ENCODE measurements at places on chromosomes 2 and 18.
A peak's percentile ranks its signal among the peaks of the same experiment; 100 is the strongest.

DNA sequence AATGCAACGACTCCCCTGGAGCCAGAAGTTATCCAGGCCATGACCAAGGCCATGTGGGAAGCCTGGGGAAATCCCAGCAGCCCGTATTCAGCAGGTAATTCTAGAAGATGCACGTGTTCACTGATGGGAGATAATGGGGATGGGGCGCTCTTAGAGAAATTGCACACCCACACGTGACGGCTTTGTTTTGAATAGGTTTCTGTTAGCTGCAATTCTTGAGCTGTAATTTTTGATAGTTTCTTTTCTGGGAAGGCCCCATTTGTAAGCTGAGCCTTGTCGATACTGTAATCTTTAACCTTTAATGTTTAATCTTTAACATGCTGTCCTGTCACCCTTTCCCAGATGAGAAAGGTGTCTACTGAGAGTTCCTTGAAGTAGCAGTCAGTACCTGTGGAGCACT is 3.6 kb downstream of the SCLY start:
- DNase-seq: no peak

GRCh38 chr2:9594366-9595054 is 36.3 kb downstream of the YWHAQ start:
- peak; percentile 75 for DNase-seq

DNA sequence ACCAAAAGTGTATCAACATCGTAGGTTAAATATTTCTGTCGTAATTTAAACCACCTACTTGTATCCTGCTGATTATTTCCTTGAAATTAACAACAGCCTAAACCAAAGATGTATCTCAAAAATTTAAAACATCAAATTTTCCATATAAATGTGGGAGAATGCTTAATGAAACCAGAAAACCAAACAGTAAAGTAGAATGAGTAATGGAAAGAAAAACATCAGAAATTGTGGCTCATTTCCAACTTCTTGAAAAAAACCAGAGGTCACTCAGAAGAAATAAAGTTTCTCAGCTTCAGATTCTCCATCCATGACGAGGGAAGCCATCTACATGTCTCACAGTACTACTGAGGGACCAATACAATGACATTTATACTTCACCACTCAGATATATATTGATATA is 296.5 kb downstream of the NOL4 start:
- peak; percentile 33 for DNase-seq

DNA sequence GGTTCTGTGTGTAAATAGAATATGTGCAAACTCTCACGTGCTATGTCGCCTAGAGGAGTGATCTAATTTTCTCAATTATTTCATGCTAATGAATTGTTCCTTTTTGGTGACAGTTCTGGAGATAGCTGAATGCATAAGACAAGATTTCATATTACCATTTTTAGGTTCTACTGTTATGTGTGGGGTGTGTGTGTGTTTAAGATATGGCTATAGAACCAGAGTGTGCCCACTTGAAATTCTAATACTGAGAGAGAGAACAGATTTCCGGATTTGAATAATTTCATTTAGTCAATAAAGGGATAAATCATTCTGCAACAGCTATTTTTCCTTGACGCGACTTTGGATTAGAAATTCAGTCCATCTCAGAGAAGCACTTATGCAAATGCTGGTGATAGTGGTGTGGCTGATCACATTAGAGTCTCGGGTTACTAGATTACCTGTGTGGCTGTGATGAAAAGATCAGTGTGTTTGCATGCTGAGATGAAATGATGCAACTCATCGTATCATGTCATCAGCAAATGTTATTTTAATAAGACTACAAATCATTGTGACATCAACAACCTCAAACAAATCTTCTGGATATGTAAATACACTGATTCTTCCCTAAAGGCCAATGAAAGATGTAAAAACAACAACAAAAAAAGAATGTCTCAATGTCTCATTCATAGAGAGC is 415.9 kb downstream of the EPHA4 start:
- no peak for DNase-seq

- DNase-seq: no peak
These were observed 7.7 kb upstream of the KCNE4 start for GRCh38 chr2:223044092-223044836.

GRCh38 chr18:23583071-23583865 is 3.0 kb downstream of the NPC1 start:
- no peak for DNase-seq

- DNase-seq: no peak
These were observed 487.0 kb downstream of the SUCLG1 start for GRCh38 chr2:83972128-83972527.

GRCh38 chr2:11701206-11701605 is 31.2 kb upstream of the NTSR2 start:
- no peak for DNase-seq

DNA sequence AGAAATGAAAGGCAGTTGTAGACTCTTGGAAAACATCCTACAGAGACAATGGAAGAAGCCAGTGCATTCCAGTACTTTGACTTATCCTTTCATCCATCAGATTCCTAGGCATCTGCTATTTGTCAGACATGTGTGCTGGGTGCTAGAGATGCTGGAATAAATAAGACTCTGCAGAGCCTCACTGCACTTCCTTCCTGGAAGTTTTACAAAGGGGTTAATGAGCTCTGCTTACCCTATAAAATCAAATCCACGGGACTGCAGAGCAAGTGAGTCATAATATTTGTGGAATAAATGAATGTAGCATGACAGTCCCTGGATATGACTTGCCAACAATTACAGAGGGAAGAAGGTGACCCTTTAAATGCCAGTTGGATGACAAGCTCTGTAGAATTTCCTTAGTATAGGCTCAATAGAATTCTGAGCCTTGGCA is 52.7 kb upstream of the NPAS2 start:
- peak; percentile 60 for DNase-seq

- no peak for DNase-seq
These were observed 33.0 kb upstream of the GREB1 start for GRCh38 chr2:11500702-11501303.

DNA sequence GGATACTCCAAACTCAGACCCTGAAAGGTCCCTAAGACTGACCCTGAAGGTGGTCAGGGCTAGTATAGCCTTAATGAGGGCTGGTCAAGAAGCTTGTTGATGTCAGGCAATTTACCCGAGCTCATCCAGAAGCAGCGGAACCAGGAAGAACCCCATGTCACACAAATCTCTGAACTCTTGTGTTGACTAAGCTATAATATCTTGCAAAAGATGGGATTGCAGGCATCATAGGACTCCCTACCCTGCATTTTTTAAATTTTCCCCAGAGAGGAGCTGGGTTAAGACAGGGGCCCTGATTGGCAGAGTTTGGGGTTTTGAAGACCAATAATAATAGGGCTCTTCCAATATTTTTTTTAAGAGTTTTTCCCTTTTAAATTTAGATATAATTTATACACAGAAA is 2.0 kb upstream of the PLEKHB2 start:
- no peak for DNase-seq

- peak; percentile 32 for DNase-seq
These were observed 31.2 kb upstream of the EDAR start for GRCh38 chr2:109020217-109020637.

DNA sequence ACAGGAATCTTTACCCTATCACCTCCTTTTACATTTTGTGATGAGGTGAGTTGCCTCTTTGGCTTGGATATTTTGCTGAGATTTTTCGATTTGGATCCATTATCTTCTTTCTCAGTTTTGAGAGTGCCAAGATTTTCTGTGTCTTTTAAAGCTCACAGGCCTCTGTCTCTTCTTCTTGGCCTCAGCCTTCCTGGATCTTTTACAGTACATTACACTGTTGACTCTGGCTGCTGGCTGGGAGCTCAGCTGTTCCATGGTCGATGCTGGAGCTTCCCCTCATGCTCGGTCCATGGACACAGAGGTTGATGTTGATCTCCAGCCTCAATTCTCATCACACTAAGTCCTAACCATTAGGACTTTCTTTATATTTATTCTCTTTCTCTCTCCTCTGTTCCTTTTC is 332.8 kb upstream of the UBE2E3 start:
- DNase-seq: no peak

- no peak for DNase-seq
These were observed 7.5 kb upstream of the ZNF516 start for GRCh38 chr18:76502551-76502950.

DNA sequence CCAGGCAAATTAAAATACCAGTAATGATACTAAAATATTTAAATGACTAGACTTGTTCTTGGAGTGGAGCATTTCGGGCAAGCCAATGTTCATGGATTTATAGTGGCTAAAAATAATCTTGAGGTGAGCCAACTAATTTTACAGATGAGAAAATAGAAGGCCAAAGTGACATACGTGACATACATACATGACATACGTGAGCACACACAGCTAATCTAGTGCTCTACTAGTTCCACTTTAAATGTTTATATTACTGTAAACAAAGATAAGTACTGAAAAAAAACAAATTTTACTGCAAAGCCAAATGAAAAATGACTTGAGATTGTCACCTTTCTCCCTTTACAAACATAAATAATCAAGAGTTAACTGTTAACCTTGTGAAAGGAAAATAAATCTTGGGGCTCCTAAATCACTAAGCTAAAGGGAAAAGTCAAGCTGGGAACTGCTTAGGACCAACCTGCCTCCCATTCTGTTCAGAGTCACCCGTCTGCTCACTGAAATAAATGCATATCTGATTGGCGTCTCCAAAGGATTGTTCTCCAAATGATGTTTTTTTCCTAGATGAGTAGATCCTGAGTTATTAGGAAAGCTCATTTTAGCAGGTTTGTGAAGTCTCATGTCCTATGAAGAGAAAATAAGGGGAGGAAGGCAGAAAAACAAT is 96.7 kb downstream of the PMS1 start:
- no peak for DNase-seq

DNA sequence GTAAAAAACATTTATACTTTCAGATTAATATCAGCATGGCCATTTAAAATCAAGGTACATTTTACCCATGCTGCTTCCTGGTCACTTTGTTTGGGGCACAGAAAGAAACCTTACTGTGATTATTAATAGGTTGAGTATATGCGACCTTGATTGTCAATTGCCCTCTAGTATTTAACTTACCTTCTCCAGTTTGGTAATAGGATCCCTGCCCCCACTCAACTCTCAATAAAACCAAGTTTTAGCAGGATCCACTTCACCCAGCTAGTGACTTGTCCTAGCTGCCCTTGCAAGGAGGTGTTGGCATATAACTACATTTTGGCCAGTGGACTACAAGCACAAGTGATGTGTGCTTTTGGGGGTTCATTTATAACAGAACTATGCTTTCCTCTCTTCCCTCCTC is 34.3 kb downstream of the FANCL start:
- DNase-seq: no peak

GRCh38 chr2:42198466-42198865 is 29.3 kb downstream of the EML4 start:
- DNase-seq: no peak

GRCh38 chr2:9712263-9712662 is 81.5 kb upstream of the YWHAQ start:
- no peak for DNase-seq

DNA sequence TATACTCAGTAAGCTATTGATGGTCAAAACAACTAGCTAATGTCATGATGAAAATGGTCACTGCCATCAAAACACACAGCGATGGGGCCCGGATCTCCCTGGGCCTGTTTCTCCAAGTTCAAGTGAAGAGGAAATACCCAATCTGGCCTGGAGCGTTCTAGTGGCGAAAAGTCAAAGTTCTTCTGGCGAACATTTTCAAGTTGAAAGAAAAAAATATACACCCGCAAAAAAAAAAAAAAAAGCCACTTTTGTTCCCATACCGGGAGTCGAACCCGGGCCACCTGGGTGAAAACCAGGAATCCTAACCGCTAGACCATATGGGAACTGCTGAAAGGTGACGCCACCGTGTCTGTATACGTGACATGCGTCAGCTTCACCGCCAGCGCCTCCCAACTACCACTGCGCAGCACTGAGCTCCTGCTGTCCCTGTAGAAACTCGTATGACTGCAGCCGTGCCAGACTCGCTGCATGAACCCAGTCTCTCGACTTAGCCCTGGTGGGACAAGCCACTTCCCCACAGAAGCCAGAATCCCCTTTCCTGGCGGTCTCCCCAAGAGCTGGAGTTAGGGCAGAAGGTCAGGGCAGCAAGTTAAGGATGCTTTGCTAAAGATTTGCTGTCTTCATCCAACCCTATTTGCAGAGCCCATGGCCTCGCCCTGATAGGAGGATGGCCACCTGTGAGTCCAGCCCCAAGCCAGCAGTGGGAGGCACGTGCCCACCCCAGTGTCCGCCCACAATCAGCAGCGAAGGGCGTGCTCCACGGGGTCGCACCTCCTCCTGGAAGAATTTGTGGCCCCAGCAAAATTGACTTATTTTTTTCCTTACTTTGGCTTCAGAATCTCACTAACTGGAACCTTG is 5.6 kb upstream of the IMP4 start:
- DNase-seq: no peak

DNA sequence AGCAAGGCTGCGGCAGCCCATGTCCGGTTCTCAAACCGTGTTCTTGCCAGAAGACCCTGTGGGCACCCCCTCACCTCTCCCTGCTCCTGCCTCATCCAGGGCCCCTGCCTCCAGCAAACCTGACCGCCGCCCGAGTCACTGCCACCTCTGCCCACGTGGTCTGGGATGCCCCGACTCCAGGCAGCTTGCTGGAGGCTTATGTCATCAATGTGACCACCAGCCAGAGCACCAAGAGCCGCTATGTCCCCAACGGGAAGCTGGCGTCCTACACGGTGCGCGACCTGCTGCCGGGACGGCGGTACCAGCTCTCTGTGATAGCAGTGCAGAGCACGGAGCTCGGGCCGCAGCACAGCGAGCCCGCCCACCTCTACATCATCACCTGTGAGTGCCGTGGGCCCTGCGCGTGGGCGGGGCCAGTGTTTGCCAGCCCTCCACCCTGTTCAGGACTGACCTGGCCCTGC is 32.2 kb downstream of the MTERF4 start:
- DNase-seq: no peak

DNA sequence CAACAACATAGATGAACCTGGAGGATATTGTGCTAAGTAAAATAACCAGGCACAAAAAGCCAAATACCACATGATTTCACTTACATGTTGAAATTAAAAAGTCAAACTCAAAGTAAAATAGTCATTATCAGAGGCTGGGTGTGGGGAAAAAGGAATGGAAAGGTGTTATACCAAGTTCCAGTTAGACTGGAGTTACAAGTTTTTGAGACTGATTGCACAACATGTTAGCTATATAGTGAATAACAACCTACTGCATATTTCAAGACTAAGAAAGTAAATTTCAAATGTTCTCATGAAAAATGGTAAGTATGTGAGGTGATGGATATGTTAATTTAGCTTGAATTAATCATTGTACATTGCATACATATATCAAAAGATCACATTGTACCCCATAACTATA is 116.8 kb upstream of the HNMT start:
- no peak for DNase-seq
